Hematopoietic multipotent progenitor cell treated with erythropoietin and hydrocortisone succinate and interleukin-3 and kit ligand, for 17 days (in vitro differentiated cells): ENCODE measurements at places on chromosomes 3 and 15.
A peak's percentile ranks its signal among the peaks of the same experiment; 100 is the strongest.

DNA sequence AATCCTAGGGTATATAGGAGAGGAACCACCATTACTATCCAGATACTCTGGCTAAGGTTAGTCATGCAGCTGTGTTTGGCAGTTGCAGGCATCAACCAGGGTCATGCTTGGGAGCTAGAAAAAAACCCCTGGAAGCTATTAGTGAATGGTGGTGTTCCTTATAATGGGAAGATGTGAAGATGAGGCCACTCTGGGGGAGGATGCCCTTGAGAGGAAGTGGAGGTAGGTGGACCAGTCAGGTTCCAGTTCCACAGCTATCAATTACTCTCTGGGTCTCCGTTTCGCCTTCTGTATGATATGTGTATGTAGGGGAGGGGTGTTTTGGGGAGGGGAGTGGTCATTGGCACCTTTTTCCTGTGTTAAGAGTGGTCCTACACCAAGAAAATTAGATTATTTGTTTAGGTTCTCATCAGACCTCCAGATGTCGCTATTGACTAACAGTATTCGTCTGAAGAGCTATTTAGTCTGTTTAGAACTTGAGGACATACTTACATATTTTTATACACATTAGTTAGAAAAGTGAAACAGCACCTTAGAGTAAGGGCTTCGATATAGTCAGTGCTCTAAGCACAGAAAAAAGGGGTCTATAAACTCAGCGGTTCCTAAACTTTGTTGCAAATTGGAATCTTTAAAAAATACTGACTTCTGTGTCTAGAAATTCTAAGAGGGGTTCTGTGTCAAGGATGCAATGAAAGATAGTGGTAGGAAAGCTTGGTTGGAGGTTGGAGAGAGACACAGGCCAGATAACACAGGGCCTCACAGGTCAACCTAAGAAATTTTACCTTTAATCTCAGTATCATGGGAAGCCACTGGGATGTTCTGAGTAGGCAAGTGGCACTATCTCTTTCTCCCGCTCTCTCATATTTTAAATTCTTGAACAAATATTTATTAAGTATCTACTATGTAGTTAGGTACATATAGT lies 9.1 kb upstream of the HPS3 start:
- DNase-seq: peak; percentile 75

DNA sequence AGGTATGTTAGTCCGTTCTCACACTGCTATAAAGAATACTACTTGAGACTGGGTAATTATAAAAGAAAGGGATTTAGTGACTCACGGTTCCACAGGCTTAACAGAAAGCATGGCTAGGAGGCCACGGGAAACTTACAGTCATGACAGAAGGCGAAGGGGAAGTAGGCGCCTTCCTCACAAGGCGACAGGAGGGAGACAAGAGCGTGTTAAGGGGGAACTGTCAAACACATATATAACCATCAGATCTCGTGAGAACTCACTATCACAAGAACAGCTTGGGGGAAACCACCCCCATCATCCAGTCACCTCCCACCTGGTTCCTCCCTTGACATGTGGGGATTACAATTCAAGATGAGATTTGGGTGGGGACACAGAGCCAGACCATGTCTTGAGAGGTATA lies 30.4 kb downstream of the SPRED1 start:
- DNase-seq: no peak

GRCh38 chr3:141129049-141129448 lies 77.9 kb downstream of the SPSB4 start:
- no peak for DNase-seq

DNA sequence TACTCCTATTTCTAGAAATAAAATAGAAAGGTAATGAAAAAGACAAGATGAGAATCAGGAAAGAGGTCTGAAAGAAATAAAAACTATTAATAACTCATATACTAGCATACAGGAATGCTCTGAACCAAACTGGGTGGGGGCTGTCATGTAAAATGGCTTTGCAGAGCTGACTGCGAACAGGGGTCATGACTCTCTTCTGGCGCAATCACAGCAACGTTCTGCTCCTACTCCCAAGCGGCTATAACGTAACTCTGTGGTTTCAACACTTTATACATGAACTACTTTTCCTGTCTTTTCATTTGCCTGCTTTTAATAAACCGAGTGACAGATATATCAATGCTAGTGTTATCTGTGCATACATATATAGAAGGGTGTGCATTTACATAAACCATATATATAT lies 116.7 kb downstream of the DLG1 start:
- DNase-seq: no peak

DNA sequence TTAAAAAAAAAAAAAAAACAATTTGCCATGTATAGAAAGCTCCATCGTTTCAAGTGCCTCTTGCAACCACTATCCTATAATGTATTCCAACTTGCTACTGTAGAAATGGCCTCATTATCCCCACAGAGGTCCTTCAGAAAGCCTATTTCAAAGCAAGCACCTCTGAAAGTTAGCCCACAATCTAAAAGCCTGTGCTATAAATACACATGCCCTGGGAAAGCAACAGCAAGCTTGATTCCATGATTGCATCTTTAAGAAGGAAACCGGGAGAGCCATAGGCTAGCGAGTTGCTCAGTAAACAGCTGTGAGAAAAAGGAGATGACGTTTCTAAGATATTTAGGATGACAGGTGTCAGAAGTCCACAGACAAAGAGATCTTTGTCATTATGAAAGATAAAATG lies 28.3 kb downstream of the TAFA4 start:
- no peak for DNase-seq

DNA sequence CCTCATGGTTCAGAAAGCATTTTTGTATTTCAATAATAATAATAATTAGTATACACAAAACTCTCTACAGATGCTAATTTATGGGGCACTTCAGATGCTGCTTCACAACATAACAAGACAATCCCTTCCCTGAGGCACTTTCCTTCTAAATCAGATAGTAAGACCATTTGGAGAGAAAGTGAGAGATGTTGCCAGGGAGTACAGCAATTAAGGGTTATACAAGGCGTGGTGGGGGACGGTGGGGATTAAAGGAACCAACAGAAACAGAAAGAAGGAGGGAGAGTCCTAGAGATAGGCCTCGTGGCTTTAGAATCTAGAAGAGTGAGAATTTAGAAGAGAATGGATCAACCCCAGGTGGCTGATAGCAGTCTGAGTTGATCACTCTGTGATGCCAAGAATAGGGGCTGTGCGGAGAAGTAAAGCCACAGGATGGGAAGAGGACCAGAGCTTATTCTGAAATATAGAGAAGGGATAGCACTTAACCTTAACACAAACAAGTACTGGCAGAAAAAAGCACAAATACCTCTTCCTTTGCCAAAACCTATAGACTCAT lies 76.9 kb downstream of the ETFA start:
- DNase-seq: no peak

- no peak for DNase-seq
Measured at GRCh38 chr3:133442518-133442917, 42.7 kb downstream of the BFSP2 start.

DNA sequence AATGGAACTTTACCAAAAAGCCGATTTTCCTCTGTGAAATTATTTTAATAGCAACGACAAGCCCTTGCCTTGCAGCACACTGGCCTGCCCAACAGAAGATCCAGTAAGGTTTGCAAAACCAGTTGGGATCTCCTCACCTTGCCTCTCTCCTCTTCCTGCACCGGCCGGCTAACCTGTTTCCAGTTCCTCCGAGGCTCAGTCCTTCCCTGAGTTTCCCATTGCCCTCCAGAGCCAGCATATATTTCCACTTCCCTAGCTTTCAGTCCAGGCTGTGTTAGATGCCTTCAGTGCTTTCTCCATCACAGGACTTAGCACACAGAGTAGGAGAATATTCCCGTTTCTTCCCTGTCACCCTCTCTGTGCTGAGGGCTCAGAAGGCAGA lies 60.3 kb downstream of the NOX5 start:
- no peak for DNase-seq

DNA sequence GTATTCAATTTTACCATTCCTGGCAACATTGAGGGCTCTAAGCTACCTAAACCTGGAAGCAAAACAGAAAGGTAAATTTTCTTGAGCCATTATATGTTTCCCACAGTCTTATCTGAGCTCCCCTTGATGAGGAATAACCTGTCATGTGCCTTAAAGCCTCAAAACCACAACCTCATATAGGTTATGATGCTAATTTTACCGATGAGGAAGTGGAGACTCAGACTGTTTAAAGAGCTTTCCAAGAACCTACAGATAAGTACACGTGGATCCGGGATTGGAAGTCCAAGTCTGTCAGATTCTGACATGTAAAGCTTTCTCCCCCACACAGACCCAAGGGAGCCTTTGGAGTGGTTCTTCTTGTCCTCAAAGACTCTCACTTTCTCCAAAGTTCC lies 140.5 kb downstream of the SEMA6D start:
- DNase-seq: no peak

DNA sequence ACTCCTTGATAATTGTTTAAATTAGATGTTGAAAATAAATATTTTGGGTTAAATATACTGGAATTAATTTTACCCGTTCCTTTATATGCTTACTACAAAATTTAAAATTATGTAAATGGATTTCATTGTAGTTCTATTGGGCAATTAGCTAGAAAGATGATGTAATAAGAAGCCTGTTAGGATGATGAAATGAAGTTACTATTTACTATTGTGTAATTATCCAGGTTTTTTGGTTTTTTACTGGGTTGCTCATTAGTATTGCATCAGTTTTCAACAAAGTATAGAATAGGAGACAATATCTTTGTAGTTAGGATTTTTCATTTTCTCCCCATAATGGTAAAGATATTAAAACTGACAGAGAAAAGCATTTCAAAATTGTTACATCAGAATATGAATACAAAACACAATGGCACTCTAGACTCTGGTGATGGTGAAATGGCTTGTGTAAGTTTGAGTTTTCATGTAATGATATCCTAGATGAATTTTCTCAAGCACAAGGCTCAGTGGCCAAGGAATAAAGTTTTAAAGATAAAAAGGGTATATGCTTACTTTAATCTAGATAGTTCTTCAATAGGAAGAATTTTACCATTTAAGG lies 222.0 kb downstream of the P3H2 start:
- no peak for DNase-seq

- DNase-seq: no peak
Measured at GRCh38 chr15:36571301-36571700, 8.1 kb upstream of the CDIN1 start.

DNA sequence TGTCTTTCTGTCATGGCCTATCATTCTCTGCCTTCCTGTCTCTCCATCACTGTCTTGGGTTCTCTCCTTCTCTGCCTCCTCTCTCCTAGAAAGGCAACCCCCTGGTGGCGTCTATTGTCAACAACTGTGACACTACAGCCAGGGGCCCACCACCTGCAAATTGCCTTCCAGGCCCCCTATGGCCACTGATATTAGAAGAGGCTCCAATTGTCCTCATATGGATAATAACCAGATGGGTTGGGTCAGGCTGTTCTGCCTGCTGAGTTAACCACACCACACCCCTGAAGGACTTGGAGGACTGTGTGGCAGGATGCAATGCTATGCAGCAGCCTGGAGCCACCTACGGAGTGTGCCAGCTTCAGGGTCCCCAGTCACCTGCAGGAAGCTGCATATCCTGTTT lies 665.0 kb downstream of the NTRK3 start:
- no peak for DNase-seq

DNA sequence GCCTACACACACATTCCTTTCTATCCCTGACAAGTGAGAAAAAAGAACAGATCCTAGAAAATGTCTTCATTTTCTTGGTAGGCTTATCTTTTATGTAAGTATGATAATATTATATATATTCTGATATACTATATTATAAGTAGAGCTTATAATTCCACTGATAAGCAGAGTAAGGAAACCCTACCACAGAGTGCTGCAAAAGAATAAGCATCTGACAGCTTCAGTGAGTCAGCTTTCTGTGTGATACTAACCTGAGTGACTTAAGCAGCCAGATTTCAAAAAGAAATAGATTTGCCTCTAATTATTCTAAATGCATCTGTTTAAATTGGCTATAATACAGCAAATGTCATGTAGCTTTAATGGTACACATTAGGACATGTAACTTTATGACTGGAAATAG lies 656.0 kb downstream of the MCTP2 start:
- no peak for DNase-seq
